Stimulated activated CD4-positive, alpha-beta T cell treated with anti-CD3 and anti-CD28 coated beads, Interleukin-1b, Interleukin-23, amount 100 ng/mL, for 1 hour (primary cell): ENCODE measurements at places on chromosomes 1 and 21.
A peak's percentile ranks its signal among the peaks of the same experiment; 100 is the strongest.

DNA sequence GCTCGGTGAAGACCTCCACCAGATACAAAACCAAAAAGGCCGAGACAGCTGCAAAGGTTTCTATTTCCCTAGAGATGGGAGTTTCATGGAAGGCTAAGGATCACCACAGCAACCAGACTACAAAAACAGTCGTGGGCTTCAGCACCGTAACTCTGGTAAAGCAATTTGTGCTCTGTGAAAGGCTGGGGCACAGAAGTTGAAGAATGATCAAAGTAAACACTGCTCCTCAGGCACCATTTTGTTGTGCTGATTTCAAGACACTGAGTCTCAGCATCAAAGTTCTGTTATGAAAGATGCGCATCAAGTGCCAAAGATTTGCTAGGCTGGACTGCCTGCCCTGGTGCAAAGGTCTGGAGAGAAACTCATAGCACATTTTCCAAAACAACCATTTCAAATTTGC lies 116.2 kb downstream of the TGFBR3 start:
- DNase-seq = no peak

DNA sequence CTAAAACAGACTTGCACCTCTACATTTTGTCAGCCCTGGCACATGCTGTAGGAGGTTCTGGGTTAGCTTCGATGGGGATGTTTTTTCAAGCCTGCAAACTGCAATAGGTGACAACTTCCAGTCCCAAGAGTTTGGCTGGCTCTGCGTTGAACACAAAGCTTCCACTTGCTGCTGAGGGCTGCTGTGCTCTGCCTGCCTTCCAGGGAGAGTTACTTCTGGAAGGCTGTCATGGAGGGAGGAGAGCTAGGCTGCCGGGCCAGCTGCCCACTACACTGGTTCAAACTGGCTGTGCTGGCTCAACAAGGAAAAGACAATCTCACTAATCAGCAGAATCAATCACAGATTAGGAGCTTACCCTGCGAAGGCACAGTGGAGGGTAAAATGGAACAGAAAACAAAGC lies 46.7 kb upstream of the PPP2R5A start:
- no peak for DNase-seq

DNA sequence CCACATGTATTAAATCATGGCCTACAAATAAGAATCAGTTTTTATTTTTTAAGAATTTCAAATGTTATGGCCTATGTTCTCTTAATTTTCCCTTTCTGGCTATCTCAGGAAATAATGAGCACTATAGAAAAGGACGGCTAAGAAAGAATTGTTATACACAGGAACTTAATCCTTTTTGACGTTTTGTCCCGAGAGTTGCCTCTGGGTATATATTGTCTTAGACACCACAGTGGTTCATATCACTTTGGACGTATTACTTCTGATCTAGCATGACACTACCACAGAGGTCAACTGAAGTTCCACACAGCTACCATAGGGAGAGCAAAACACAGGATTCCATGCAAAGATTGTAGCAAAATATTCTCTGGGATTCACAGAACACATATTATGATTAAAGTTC lies 307.6 kb downstream of the VAV3 start:
- no peak for DNase-seq

- no peak for DNase-seq
Observed at GRCh38 chr1:56639211-56639610, 5.9 kb upstream of the PRKAA2 start.

DNA sequence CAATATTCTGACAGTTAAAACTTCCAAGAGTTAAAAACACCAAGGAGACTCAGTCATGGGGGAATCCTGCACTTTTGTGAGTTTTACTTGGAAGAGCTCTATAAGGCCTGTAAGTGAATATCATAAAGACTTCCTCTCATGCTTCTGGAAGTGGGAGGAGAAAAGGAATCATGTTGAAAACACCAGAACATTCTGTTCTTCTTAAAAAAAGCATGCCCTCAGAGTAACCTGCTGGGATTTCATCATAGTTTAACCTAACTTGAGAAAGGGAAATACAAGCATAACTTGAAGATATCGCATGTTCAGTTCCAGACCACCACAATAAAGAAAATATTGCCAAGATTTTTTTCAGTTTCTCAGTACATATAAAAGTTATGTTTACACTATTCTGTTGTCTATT lies 51.9 kb downstream of the COL11A1 start:
- DNase-seq = no peak

DNA sequence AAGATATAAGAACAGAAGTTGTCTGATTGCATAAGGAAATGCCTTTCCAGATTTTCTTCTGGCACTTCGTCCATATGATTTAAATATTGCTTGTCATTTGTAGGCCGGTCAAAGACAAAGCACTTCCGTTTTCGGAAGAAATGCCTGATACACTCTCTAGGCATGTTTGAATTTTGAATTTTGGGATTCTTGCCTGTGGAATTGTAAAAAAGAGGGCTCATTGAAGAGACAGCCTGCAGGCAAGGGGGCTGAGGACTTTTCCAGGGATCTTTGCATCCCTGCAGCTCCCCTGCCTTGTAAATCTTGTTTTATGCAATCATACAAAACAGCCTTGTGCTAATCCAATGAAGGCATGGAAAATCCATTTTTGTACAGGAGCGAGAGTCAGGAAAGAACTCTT lies 7.4 kb downstream of the GBP4 start:
- no peak for DNase-seq

GRCh38 chr1:241696815-241697639 lies 44.9 kb downstream of the WDR64 start:
- no peak for DNase-seq

GRCh38 chr1:112911506-112912220 lies 44.3 kb downstream of the SLC16A1 start:
- no peak for DNase-seq

GRCh38 chr1:40532844-40533424 lies 1.5 kb downstream of the ZNF684 start:
- DNase-seq = no peak

- DNase-seq = peak; percentile 48
Observed at GRCh38 chr1:52636721-52637695, 4.0 kb downstream of the SHISAL2A start.

DNA sequence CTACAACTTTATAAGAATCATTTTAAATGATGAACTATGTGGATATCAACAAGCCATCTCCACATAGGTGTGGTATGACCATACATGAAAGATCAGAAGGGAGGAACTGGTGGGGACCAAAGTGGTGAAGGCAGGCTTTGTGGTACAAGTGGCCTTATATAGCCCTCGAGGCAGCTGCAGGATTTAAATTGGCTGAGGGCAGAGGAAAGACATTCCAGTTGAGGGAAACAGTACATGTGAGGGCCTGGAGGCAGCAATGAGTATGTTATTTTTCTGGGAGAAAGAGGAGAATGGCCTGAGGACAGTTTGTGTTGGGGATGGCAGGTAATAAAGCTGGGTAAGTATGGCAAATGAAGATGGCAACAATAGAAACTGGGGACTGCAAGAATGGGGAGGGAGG lies 17.1 kb downstream of the OSCP1 start:
- no peak for DNase-seq

GRCh38 chr1:202698276-202698675 lies 12.0 kb downstream of the SYT2 start:
- DNase-seq = no peak

DNA sequence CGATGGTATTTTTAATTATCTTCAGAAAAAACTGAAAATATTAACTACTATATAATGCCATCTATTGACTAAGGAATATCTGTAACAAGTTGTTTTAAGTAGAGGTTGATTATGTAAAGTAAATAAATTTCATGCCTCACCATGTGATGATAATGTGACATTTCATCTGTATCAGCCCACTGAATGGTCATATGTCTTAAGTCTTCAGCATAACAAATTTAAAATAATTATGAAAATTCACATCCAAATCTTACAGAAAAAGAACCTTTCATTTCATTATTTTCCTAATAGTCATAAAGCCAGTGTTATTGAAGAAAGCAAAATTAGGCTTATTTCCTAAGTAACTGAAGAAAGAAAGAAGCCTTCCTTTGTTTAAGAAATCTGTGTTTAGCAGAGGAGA lies 72.6 kb downstream of the ITGB3BP start:
- no peak for DNase-seq

DNA sequence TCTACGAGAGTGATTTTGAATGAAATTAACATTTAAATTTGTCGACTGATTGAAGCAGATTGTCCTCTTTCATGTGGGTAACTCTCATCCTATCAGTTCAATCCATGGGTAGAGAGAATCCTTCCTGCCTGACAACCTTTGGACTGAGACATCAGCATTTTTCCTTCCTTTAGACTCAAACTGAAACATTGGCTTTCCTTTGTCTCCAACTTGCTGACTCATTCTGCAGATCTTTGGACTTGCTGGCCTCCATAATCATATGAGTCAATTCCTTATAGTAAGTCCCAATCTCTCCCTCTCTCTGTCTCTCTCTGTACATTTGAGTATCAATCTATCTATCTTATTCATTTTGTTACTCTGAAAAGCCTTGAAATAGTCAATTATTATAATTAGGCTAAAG lies 416.7 kb downstream of the LRRIQ3 start:
- no peak for DNase-seq

DNA sequence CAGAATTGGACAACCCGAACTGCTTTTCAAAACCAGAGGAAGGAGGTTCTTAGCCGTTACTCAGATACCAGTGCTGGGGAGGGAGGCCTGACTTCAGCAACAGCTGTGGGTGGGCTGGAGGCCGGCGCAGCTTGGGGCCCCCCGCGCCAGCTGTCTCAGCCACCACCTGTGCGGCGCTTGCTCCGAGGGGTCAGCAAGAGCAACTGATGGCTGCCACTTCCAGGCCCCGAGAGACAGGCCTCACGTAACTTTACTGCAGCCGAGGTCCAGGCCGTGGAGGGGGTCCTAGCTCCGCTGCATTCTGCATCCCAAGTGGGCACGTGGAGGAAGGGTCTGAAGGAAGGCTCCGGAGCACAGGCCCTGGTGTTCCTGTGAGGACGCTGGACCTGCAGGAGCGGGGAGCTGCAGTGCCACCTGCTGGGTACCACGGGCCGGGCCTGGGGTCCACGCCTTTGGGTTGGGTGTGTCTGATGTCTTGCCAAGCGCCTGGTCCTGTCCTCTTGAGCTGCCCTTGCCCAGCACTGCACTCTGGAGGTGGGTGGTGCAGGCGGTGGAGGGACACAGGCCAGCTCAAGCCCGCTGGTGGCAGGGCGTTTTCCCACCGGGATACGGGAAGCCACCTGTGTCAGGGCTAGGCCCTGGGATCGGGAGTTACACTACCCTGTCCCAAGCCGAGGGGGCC lies 9.8 kb downstream of the THAP3 start:
- no peak for DNase-seq

GRCh38 chr1:233719655-233720341 lies 105.9 kb downstream of the KCNK1 start:
- DNase-seq = no peak

DNA sequence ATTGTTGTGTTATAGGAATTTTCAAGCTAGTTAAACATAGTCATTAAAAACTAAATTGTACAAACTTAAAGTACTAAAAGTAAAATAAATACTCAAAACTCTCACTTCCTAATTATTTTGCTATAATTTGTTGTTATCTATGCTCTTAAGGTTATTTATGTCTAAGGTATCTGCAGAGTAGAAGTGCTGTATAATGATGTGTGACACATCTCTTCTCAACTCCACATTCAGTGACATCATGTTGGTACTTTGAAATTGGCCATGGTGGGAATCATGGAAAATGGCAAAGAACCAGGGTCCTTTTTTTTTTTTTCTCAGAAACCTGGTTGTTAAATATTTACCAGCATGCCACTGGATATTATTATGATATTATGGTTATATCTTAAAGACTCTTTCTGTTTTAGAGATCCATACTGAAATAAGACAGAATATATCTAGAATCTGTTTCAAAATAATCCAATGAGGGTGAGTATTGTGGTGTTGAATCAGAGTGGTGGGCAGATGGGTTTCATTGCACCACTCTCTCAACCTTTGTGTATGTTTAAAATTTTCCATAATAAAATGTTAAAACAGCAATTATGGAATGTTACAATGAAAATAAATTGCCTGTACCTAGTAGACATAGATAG lies 22.4 kb downstream of the LRRC8B start:
- no peak for DNase-seq

- DNase-seq = no peak
Observed at GRCh38 chr1:89069951-89070350, 4.9 kb upstream of the GBP1 start.

DNA sequence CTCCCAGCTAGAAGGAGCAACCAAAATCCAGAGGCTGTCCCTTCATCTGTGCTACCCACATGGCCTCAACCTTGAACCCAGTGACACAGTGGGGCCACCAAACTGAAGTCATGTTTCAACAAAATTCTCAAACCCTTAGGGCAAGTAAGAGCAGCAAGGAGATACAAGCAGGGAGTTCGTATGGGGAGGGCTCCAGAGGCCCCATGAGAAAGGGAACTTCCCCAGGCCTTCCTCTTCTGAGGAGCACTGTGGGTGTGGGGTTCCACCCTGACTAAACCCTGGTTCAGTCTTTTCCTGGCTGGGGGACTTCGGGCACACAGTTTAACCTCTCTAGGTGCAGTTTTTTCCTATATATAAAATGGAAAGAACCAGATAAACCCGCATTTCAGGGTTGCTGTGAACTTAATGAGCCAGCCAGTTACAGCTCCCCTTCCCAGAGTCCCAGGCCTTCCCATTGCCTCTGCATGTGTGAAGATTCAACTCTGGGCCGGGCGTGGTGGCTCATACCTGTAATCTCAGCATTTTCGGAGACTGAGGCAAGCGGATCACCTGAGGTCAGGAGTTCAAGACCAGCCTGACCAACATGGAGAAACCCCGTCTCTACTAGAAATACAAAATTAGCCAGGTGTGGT lies 8.0 kb upstream of the THEMIS2 start:
- DNase-seq = no peak

DNA sequence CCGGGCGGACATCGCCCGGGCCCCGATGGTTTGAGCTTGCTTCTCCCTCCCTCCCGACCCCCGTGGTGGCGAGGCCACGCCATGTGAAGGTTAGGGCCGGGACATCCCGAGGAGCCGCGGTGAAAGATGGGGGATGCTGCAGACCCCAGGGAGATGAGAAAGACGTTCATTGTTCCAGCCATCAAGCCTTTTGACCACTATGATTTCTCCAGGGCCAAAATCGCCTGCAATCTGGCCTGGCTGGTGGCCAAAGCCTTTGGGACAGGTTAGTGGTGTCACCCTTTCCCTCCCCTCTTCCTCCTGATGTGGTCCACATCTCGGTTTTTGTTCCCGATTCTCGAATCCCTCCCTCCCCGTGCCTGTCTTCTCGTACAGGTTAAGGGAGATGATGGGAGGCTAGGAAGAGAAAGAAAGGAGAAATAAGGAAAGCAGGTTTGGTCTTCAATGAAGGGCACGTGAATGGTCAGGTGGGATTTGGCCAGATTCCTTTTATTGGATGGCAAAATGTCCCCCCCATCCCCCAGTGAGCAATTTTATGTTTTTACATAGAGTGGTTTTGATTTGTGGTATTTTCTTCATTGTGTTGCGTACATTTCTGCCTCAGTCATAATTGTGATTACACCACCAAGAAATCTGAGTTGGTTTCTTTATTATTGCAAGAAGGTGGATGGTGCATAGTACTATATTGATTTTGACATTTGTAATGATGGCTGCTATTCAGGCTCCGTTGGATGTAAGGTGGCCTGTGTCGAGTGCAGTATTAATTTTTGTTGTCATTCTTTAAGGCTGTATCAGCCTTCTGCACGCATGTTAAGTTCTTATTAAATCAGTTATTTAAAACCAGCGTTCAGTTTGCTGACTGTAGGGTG lies 1.2 kb downstream of the CAMSAP2 start:
- DNase-seq = no peak
